Dermis blood vessel endothelial cell (primary cell): ENCODE measurements at places on chromosomes 3 and 15.

GRCh38 chr15:70087708-70088352 lies 9.9 kb downstream of the TLE3 start:
- DNase-seq = no peak

DNA sequence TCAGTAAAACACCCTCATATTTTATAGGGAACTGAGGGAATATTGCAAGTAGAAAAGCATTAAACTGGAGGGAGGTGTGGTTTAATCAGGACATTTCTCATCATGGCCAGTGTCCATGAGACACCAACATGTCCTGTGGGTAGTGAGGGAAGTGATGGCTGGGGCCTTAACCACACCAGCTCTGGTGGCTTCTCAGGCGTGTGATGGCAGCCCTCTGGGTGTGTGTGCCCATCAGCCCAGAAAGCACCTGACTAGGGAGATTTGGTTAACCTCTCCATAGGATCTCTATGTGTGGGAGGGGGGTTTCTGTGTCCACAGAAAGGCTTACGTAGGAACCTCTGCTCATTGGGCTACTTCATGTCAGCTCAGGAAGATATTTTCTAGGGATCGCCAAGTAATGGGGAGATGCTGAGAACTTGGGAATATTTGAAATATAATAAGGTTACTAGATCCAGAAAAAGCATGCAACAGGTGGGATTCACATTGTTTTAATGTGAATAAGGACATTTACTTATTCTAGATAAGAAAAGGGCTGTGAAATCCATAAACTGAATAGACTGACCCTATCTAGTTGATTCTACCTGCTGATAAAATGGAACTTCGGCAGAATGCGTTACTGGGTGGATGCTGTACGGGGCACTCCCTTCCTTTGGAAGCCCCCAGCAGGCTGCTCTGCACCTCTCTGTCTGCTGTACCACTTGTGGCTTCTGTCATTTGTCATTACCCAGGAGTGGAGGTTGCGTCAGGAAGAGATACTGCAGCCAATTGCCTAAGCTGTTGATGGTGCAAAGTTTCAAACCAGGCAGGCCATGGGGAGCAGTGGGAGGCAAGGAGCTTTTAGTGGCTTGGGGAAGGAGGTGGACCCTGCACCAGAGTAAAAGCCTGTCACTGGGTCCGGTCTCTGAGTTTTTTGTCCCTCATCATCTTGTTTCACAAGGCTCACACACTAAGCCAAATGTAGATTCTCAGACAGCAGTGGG lies 21.5 kb downstream of the PDHB start:
- DNase-seq = no peak

DNA sequence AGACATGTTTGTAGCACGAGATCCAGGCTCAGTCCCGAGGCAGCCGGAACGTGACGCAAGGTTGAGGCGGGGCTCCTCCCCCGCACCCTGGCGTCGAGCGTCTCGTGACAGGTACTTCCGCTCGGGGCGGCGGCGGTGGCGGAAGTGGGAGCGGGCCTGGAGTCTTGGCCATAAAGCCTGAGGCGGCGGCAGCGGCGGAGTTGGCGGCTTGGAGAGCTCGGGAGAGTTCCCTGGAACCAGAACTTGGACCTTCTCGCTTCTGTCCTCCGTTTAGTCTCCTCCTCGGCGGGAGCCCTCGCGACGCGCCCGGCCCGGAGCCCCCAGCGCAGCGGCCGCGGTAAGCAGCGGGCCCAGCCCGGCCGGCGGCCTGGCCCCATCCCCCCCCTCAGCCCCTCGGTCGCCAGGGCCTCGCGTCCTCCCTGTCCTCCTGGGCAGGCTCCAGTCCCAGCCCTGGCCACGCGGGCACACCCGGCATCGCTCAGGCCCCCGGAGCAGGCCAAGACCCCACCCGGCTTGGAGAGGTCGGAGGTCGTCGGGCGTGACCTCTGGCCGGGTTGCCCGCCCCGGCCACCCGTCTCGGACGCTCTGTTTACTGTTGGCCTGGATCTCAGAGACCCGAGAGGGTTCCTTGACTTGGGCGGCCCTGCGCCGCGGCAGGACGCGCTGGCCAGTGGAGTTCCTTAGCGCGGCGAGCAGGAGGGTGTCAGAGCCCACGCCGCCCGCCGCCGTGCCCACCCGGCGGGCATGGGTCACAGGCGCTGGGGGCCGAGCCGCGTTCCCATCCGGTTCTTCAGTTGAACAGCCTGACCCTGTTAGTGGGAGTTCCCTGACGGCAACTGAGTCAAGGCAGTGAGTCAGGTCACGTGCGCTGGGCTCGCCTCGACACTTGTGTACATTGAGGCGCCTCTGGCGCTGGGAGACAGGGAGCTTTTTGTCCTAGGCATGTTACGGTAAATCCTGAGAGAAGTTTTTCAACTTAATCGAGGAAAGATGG lies at the start of gene RAB7A:
Gene RAB7A (plus strand): TSS at position 161 of the 994 bp plus-strand sequence. CDS start 69,185 bp downstream, outside the sequence.
- peak; percentile 99 for DNase-seq

DNA sequence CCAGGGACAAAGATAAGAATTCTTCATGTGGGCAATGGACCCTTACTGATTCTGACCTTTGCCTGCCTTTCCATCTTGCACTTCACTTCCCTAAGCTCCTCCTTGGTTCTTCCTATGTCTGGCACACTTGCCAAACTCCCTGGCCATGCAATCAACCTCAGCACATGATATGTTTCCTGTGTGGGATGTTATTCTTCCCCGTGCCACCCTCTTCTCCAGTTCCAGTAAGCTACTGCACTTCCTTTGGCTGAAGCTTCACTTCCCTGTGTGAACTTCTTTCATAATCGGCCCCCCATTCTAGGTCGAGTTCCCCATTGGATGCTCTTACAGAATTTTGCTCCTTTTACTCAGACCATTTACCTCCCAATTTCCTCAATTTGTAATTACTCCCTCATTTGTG lies 10.7 kb upstream of the TASOR start:
- DNase-seq = peak; percentile 42

- no peak for DNase-seq
Observed at GRCh38 chr3:114427285-114428043, 133.6 kb downstream of the TIGIT start.

GRCh38 chr3:195666-196065 lies 897 bp upstream of the CHL1 start:
- DNase-seq = no peak

- DNase-seq = peak; percentile 89
Observed at GRCh38 chr3:141454906-141455602, 31.8 kb upstream of the RASA2 start.

GRCh38 chr15:74783072-74783807 lies 1.4 kb downstream of the CSK start:
- peak; percentile 45 for DNase-seq

DNA sequence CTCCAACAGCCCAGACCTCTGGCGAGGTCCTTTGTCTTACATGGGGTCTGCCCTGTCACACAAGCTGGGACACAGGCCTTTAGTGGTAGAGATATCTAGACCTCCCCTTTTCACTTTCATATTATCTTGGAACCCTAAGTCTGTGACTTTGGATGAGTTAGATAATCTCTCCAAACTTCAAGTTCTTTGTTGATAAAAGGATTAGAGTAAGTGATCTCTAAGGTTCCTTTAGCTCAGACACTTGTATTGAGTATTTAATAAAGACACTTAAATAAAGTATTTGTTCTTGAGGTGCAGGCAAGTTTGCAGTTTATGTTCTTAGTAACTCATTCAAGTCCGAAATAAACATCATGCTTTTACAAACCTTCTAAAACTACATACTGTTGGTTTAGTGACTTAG lies 459.6 kb downstream of the SHQ1 start:
- no peak for DNase-seq

- no peak for DNase-seq
Observed at GRCh38 chr15:52069559-52069958, 43.0 kb downstream of the BCL2L10 start.

DNA sequence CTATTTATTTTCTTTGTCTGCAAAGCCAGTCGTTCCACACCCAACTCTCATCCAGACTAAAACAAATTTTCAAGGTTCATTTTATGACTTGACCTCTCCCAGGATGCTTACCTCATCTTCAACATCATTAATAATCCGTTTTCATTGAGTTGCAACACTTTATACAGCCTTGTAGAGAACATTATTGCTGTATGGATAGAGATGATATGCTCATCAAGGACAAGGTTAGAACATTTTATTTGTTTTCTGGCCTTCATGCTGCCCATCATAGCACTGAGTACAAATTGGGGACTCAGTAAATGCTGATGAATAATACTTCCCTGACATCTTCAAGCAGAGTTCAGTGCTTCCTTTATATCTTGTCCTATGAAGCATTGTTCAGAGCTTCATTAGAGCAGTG lies 120.2 kb downstream of the OXSM start:
- DNase-seq = no peak

DNA sequence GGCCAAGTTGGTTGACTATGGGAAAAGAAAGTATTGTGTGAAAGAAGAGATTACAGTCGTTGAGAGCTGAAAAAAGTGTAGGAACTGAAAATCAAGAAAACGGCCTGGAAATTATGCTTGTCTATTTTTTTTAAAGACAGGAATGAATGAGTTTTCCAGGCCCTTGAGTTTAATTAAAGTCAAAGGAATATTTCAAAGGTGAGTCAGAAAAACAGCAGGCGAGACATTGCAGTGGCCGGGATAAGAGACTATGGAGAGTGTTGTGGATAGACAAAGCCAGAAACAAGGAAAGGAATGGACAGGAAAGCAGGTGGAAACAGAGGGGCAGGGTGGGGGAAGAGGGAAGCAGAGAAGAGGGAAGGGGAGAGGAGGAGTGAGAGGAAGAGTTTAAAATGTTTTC lies 275.1 kb upstream of the LRTM1 start:
- no peak for DNase-seq

DNA sequence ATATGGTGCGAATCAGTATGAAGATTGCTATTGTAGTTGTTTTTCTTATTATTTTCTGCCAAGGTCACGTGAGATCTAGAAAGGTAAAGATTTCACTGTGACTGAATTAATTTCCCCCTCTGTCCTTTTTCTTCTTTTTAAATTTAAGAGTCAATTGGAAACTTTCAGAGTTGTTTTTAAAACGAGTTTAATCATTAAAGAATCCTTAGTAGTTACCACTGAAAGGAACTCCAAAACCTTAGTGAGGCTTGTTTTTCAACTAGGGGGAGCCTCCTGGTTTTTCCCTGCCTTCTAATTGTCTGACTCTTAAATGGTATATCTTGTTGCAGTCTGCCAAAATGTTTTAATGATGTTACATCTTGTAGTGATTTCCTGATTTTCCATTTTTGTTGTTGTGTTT lies 17.6 kb downstream of the P2RY12 start:
- DNase-seq = no peak

- no peak for DNase-seq
Observed at GRCh38 chr15:59203008-59203407, 3.6 kb upstream of the LDHAL6B start.

DNA sequence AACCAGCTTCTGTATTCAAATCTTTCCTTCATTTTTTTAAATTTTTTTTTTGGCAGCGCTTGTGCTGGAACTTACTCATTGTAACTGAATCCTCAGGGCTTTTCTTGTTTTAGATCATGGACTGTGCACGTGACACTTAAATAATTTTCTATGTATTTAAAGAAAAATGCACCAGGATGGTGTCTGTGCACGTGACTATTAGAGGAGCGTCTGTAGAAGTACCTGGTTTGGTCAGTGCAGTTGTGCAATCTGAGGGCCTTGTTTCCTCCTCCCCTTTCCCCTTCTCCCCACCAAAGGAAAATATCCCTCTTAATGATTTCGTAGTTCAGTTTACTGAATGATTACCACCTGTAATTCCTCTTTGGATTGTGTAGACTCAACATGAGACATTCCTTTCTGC lies 31.3 kb downstream of the EDEM1 start:
- no peak for DNase-seq

- no peak for DNase-seq
Observed at GRCh38 chr3:34582055-34582454, 783.6 kb downstream of the PDCD6IP start.

- DNase-seq = peak; percentile 25
Observed at GRCh38 chr3:194756460-194756779, 70.7 kb downstream of the FAM43A start.

GRCh38 chr15:80615783-80616391 lies 79.2 kb upstream of the ABHD17C start:
- peak; percentile 72 for DNase-seq

DNA sequence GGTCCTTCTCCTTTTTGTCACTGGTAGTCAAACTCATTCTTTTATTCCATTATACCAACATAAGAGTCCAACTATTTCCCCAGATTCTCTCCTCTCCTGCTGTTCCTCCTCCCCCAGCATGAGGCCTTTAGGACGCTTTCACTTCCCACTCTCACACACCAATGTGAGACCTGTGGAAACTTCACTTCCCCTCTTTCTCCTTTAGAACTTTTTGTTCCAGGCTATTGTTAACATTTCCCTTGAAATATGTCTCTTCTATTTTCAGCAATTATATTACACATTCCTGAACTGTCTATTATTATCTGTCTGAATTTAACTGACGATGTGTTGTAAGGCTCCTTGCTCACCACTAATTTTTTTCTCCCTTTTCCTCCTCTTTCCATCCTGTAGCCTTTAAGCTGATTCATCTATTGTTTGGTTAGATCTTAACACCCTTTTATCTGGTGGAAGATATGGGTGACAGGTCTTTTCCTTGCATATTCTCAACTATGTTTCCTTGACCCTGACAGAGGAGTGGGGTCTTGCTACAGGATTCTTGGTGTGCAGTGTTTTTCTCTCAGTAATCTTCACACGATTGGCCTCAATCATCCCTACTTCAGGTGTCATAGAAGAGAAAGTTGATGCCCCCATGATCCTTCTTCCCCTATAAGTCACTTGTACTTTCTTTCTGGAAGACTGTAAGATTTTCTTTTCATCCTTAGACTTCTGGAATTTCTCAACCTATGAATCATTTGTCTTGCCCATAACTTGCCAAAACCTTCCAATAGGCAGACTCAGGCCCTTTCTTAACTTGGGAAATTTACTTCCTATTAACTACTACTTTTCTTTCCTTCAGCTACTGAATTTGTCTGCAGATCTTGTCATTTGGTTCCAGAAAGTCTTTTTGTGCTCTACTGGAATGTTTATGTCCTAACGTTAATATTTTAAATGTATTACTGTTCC lies 5.9 kb downstream of the CYP19A1 start:
- DNase-seq = peak; percentile 4

- no peak for DNase-seq
Observed at GRCh38 chr3:122273498-122273897, 51.5 kb upstream of the CSTA start.

DNA sequence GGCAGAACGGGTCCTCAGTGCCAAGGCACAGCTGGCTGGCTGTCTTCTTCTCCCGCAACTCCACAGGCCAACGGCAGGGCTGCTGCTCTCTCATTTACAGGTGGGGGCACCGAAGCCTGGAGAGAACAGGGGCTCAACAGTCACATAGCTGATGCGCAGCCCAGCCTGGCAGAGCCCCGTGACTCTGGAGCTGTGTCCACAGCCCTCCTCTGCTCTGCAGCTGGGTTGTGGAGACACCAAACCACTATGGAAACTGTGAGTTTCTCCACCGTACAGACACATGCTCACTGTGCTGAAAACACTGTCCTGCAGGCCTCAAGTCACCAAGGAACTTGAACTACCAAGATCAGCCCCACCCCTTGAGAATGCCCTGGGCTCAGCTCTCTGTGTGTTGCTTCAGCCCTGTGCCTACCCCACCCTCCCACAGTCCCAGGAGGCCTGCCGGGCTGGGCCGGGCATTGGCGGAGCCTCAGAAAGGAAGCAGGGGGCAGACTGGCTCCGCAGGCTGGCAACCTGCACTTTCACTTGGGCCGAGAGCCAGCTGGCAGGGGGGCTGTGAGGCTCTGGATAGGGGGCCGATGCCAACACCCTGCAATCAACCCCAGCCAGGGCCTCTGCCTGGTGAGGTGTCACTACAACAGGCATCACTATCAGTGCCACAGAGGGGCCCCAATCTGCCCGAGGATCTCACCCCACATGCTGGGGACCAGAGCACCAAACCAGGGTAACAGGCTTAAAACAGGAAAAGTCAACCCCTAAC lies 113.7 kb upstream of the RPL32 start:
- peak; percentile 43 for DNase-seq

- peak; percentile 43 for DNase-seq
Observed at GRCh38 chr3:159987291-159987711, 1.3 kb upstream of the IL12A start.

- no peak for DNase-seq
Observed at GRCh38 chr3:126180477-126181397, at the start of gene ALDH1L1. ALDH1L1 (minus strand) TSS chr3:126180586; CDS start chr3:126160979, 19,607 bp downstream.
